CD4-positive, alpha-beta memory T cell (primary cell): ENCODE measurements at places on chromosomes 5 and 9. TPM values are rescaled to one million over a fixed set of nuclear protein-coding genes. Genes with fewer than 3 reads are reported as not detected.

DNA sequence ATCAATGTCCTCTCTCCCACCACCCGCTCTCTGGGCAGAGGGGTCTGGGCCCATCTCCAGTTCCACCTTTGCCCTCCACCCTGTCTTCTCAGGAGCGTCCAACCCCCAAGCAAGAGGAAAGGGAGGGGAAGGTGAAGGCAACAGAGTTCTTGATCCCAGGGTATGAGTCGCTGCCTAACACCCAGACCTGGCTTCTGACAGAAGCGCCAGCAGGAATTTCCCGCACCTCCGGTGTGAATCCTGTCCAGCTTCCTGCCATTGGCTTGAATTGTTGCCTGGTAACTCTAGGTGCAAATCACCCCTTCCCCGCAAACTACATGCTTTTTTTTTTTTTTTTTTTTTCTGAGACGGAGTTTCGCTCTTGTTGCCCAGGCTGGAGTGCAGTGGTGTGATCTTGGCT is 84.2 kb upstream of the IER5L start:
- no peak for DNase-seq

DNA sequence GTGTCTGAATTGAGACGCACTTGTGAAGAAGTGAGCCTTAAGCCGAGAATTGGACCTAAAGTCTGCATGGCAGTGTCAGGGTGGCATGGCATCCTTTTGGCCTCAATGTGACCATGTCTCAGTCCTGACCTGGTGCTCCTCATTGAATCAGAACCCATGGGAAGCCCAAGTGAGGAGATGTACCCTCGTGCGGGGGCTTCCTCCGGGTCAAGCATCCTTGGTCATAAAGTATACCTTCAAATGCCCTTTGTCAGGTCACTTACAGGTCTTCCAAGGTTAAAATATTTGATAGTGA is 202.2 kb downstream of the GADD45G start:
- no peak for DNase-seq

GRCh38 chr5:90675222-90675621 is 116.6 kb downstream of the ADGRV1 start:
- DNase-seq = no peak

GRCh38 chr5:122694884-122695283 is 80.0 kb upstream of the SNX2 start:
- no peak for DNase-seq

PDE8B gene
- not detected for total RNA-seq

MSX2 gene
- not detected for total RNA-seq
